ENCODE measurements at places on chromosomes 11 and 22.

- H3K27me3 ChIP-seq: no peaks in the 10 kb centered on the region
- peaks cover 11% of the 10 kb centered on the region for H3K36me3 ChIP-seq
- no peak for DNase-seq
- no peak overlapping the region for H3K4me3 ChIP-seq
- H3K27ac ChIP-seq: no peak overlapping the region
- no peaks in the 10 kb centered on the region for H3K4me1 ChIP-seq
Measured at GRCh38 chr22:19065929-19066328, 56.3 kb downstream of the DGCR2 start.

DNA sequence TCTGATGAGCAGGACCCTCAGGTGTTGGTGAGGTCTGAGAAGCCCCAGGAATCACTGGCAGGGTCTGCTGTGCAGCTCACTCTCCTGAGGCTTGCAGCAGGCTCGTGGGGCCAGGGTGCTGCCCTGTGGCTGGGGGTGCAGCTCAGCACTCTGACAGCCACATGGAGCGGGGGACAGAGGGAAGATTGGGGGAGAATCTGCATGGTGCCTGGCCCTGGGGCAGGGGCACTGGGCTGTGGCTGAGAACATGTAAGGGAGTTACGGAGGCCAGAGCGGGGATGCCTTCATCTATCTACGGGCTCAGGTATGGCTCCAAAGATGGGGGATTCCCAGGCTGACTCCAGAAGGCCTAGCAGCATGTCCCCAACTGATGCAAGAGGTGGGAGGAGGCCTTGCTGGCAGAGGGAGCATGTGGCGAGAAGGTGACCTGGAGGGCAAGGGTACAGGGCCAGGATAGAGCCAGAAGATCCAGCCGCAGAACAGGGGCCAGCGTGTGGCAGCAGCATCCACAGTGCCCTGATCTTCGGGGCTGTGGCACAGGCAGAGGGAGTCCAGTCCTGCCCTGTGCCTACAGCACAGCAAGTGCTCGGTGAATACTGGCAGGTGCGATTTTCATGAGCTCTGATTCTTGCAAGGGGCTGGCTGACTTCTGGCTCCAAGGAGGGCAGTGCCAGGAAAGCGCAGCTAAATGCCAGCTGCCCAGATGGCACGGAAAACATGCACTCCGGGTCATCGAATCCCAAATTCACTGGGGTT, 184.7 kb downstream of the CTTN start:
- DNase-seq: no peak
- no peaks in the 10 kb centered on the region for H3K27me3 ChIP-seq
- H3K27ac ChIP-seq: no peak overlapping the region
- H3K36me3 ChIP-seq: no peaks in the 10 kb centered on the region

- no peaks in the 10 kb centered on the region for H3K36me3 ChIP-seq
- H3K4me1 ChIP-seq: peaks cover 48% of the 10 kb centered on the region
- DNase-seq: no peak
- H3K27me3 ChIP-seq: peaks cover 45% of the 10 kb centered on the region
- H3K27ac ChIP-seq: no peak overlapping the region
Measured at GRCh38 chr11:120554766-120555432, 43.4 kb downstream of the GRIK4 start.

- H3K36me3 ChIP-seq: no peaks in the 10 kb centered on the region
- peaks cover 2% of the 10 kb centered on the region for H3K4me1 ChIP-seq
- no peak overlapping the region for H3K4me3 ChIP-seq
- H3K27me3 ChIP-seq: no peaks in the 10 kb centered on the region
- H3K27ac ChIP-seq: no peak overlapping the region
Measured at GRCh38 chr11:3885855-3886254, 30.4 kb downstream of the STIM1 start.

DNA sequence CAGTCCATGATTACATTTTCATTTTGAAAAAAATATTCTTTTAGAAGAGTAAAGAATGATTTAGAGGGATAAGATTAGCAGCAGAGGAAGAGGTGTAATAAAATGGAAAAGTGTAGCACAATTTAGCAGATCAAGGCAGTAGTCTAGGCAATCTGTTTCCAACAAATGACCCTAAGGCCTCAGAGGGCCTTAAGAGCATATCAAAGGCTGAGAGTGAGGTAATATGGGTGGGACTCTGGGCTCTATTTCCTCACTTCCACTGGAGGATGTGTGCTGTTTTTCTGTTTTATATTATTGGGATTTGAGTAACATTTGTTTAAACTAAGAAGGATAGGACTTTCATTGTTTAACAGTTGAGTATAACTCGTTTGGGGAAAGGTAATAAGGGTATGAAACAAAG, 28.8 kb downstream of the CCDC81 start:
- no peak overlapping the region for H3K27ac ChIP-seq
- H3K4me1 ChIP-seq: no peaks in the 10 kb centered on the region
- no peak for DNase-seq
- no peak overlapping the region for H3K4me3 ChIP-seq
- H3K36me3 ChIP-seq: no peaks in the 10 kb centered on the region

- H3K36me3 ChIP-seq: no peaks in the 10 kb centered on the region
- no peak overlapping the region for H3K4me3 ChIP-seq
- H3K4me1 ChIP-seq: peaks cover 3% of the 10 kb centered on the region
- H3K27me3 ChIP-seq: no peaks in the 10 kb centered on the region
- H3K27ac ChIP-seq: no peak overlapping the region
Measured at GRCh38 chr11:97683733-97684132, 1293.9 kb downstream of the JRKL start.

GRCh38 chr11:134731213-134731961, 319.3 kb upstream of the B3GAT1 start:
- H3K36me3 ChIP-seq: no peaks in the 10 kb centered on the region
- H3K27me3 ChIP-seq: peaks cover 36% of the 10 kb centered on the region
- no peak overlapping the region for H3K27ac ChIP-seq
- no peak overlapping the region for H3K4me3 ChIP-seq
- no peak for DNase-seq

- H3K4me3 ChIP-seq: no peak overlapping the region
- H3K27ac ChIP-seq: no peak overlapping the region
- no peaks in the 10 kb centered on the region for H3K36me3 ChIP-seq
- DNase-seq: no peak
- peaks cover 9% of the 10 kb centered on the region for H3K27me3 ChIP-seq
- H3K4me1 ChIP-seq: peaks cover 5% of the 10 kb centered on the region
Measured at GRCh38 chr11:126790550-126791081, 210.0 kb downstream of the KIRREL3 start.

- H3K36me3 ChIP-seq: no peaks in the 10 kb centered on the region
- H3K27ac ChIP-seq: no peak overlapping the region
- no peak overlapping the region for H3K4me3 ChIP-seq
- no peaks in the 10 kb centered on the region for H3K4me1 ChIP-seq
- no peak for DNase-seq
- peaks cover 3% of the 10 kb centered on the region for H3K27me3 ChIP-seq
Measured at GRCh38 chr11:107916671-107917241, 11.5 kb upstream of the RAB39A start.

DNA sequence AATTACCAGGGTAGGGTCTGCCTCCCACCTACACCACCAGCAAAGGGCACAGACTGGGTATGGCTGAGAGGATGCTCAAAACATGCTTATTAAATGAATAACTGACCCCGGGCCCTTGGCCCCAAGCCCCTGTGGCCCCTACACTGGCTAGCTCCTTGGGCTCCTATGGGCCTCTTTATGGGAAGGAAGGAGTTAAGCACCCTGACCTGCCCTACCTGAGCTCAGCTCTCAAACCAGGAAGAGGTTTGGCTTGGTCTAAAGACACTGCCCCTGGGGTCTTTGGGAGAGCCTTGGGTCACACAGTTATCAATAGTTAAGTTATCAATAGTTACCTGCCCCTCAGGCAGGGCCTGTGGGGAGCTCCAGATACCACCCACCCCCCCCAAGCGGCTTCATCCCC, 1.2 kb downstream of the USH1C start:
- peaks cover 45% of the 10 kb centered on the region for H3K4me1 ChIP-seq
- H3K27ac ChIP-seq: no peak overlapping the region
- H3K4me3 ChIP-seq: peak overlapping the region; percentile 71
- no peaks in the 10 kb centered on the region for H3K36me3 ChIP-seq

DNA sequence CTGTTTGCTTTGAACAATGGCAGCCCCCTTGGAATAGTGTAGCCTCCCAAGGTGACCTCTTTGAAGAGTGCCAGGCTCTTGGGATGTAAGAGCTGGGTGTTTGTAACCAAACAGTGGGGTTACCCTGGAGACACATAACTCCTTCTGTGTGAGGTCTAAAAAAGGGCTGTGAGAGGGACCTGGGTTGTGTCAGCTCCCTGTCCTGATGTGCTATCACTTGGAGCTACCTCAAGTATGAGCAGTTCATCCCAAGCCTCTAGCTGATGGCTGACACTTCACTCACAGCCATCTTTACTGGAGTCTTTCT, 40.2 kb downstream of the TSPAN18 start:
- H3K36me3 ChIP-seq: peaks cover 21% of the 10 kb centered on the region
- no peak for DNase-seq

DNA sequence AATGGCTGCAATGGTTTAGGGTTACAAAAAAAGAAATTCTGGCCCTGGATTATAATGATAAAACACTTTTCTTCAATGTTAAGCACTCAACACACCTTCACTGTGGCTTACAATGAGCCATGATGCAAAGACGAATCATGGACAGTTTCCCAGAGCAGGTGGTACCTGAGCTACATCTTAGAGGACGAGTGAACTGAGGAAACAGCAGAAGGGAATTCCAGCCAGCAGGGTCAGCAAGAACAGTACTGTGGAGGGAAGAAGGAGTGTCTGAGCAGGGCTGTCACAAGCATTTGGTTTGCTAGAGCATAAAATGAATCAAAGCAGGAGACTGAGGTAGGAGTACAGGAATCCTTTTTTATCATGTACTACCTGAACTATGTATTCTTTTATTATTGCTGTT, 332.8 kb upstream of the C11orf87 start:
- no peaks in the 10 kb centered on the region for H3K27me3 ChIP-seq
- H3K4me3 ChIP-seq: no peak overlapping the region
- DNase-seq: no peak

DNA sequence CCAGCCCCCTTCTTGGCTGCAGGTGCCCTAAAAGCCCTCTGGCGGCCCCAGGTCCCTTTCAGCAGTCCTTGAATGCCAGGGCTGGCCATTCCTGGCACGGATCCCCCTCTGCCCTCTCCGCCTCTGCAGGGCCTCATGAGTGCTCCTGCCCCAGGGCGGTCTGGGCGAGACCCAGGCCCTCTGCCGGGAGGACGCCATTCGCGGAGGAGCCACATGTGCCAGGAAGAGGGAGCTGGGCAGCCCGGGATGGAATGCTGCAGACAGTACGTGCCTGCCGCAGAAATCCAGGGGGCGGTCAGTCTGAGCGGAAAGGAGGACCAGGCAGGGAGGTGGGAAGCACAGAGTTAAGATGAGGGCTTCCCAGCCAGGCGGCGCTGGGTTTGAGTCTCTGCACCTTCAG, 2.8 kb downstream of the CABP7 start:
- H3K27ac ChIP-seq: no peak overlapping the region
- peaks cover 58% of the 10 kb centered on the region for H3K27me3 ChIP-seq
- no peak overlapping the region for H3K4me3 ChIP-seq
- H3K4me1 ChIP-seq: no peaks in the 10 kb centered on the region
- DNase-seq: no peak
- no peaks in the 10 kb centered on the region for H3K36me3 ChIP-seq

DNA sequence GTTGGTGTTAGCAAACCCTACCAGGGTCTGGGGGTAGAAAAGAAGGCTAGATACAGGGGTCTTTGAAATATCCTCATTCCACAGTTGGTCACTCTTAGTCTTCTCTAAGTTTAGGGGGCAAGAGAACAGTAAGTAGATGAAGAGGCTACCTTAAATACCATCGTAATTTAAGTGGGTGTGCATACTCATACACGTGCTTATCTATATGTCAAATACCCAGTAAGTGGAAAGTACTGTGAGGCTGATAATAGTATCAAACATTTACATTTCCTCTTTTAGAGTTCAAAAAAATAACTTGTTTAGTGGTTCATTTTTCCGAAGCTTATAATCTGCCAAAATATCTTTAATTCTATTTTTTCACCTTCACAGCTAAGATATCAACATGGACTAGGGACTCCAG, 90.7 kb downstream of the WNT11 start:
- no peak overlapping the region for H3K27ac ChIP-seq
- H3K4me1 ChIP-seq: peaks cover 3% of the 10 kb centered on the region
- DNase-seq: no peak
- no peak overlapping the region for H3K4me3 ChIP-seq
- no peaks in the 10 kb centered on the region for H3K27me3 ChIP-seq

GRCh38 chr22:22773979-22774604, 113.5 kb upstream of the IGLL5 start:
- no peak overlapping the region for H3K27ac ChIP-seq
- H3K4me1 ChIP-seq: no peaks in the 10 kb centered on the region

GRCh38 chr11:125303694-125304093, 139.1 kb downstream of the PKNOX2 start:
- H3K27ac ChIP-seq: no peak overlapping the region
- peaks cover 41% of the 10 kb centered on the region for H3K4me1 ChIP-seq
- no peaks in the 10 kb centered on the region for H3K36me3 ChIP-seq
- no peak overlapping the region for H3K4me3 ChIP-seq

DNA sequence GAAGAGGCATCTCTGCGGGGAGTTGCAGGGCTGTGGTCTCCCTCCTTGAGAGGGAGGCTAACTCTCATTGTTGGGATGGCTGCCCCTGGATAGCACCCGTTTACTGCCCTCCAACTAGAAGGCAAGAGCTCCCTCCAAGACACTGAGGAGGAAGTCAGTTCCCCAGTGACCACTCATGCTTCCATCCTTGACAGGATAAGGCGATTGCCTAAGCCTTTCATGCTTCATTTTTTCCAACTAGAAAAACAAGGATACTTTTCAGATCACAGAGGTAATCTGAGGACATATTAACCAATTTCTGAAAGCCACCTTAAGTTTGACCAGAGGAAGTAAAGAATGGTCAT, 186.6 kb downstream of the MAML2 start:
- no peaks in the 10 kb centered on the region for H3K27me3 ChIP-seq
- peaks cover 65% of the 10 kb centered on the region for H3K4me1 ChIP-seq
- H3K27ac ChIP-seq: peak overlapping the region; percentile 98

DNA sequence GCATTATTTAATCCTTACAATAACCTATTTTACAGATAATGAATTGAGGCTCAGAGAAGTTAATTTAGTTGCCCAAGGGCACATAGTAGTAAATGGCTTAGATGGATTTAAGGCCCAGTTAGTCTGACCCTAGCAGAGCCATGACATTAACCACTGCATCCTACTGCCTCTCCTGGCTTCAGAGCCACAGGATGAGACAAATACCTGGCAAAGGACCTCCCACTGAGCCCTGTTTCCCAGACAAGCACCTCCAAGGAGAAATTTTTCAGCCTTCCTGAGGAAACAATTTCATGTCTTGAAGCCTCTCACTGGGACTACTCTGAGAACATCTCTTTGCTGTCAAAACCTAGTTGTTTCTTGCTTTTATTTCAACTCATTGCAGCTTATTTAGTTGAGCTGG, 28.4 kb downstream of the IZUMO1R start:
- H3K4me1 ChIP-seq: no peaks in the 10 kb centered on the region
- no peaks in the 10 kb centered on the region for H3K36me3 ChIP-seq
- H3K27me3 ChIP-seq: peaks cover 15% of the 10 kb centered on the region
- H3K27ac ChIP-seq: no peak overlapping the region

DNA sequence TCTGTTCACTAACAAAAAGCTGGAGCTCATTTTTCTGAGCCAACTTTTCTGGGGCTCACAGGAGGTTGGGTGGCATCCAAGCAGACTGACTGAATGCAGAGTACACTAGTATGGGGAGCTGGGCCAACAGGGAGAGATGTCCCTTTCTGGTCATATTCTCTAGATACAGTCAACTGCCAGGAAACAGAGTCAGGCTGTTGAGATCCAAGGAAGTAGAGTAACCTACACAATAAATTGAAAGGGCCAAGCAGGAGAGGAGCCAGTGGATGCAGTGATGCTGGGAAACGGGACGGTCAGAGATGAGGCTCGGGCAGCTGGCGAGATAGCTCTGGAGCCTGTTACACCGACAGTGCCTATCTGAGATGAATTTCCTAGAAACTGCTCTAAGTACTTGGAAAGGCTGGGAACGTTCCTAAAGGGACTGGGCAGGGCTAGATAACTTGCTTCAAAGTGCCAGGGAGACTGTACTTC, 71.1 kb downstream of the LARGE2 start:
- no peaks in the 10 kb centered on the region for H3K27me3 ChIP-seq
- DNase-seq: no peak
- H3K36me3 ChIP-seq: peaks cover 5% of the 10 kb centered on the region
- no peak overlapping the region for H3K27ac ChIP-seq

Data from type B pancreatic cell (in vitro differentiated cells).